ENCODE measurements at places on chromosomes 2 and 18.

- DNase-seq, result no peak
Observed at GRCh38 chr2:30209227-30209626, 22.1 kb upstream of the LBH start.

- no peak for DNase-seq
Observed at GRCh38 chr18:27577752-27578151, 392.6 kb upstream of the CHST9 start.

DNA sequence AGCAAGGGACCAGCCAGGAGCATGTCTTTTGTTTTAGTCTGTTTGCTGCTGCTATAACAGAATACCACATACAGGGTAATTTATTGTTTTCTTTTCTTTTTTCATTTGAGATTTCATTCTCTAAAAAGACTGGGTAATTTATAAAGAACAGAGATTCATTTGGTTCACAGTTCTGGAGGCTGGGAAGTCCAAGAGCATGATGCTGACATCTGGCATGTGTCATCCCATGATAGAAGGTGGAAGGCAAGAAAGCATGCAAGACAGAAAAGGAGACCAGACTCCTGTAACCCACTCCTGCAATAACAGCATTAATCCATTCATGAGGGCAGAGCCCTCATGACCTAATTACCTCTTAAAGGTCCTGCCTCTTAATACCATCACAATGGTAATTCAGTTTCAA is 14.8 kb downstream of the SGO2 start:
- no peak for DNase-seq

DNA sequence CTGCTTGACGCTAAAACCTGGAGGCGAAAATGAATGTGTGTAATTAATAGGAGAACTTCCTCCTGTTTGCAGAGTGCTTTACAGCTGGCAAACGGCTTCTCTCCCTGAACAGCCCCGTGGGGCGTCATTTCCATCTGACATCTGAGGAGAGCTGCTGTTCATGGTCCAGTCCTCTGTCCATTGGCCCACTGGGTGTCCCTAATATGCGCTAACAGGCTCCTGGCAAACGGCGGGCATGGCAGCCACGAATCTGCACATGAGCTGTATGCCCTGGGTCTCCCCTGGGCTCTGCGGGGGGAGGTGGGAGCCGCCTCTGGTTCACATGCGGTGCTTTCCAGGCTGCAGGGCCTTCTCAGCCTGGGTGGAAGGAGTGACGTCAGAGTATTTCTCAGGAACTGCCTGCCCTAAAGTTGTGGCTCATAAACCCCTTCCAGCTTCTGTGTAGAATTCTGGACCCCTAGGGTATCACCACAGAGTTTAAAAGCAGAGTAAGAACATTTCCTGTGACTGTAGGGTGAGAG is 73.2 kb downstream of the LRRFIP1 start:
- peak; percentile 91 for DNase-seq

GRCh38 chr2:135198481-135198880 is 146.4 kb downstream of the RAB3GAP1 start:
- no peak for DNase-seq

GRCh38 chr2:191151331-191151730 is 537 bp upstream of the STAT4 start:
- DNase-seq, result no peak

- no peak for DNase-seq
Observed at GRCh38 chr2:112516801-112517200, 25.5 kb upstream of the POLR1B start.

GRCh38 chr2:20129331-20130159 is 78.1 kb upstream of the LAPTM4A start:
- DNase-seq, result no peak

DNA sequence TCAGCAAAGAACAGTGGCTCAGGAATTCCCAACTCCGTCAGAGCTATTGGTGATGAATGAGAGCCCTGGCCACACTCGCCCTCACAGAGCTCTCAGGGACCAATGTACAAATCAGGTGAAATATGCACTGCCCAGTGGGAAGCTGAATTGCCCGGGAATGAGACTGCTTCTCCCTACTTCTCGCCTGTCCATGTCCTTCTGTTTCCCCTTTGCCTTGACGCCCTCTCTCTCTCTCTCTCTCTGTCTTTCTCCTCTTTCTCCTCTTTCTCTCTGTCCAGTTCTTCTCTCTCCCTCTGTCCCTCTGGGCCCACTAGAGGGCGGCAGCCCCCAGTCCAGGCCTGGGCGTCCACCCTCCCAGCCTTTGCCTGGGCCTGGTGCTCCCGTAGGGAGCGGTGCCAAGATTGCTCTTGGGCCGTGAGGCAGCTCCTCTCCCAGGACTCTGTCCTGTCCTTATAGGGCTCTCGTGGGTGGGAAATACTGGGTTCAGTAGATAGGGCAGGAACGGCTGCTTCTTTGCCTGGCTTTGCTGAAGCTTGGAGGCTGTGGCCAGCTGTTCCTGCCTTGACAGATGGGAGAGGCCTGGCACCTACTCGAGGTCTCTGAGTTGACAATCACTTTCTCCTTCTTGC is 28.4 kb upstream of the PUM2 start:
- DNase-seq, result peak; percentile 86

DNA sequence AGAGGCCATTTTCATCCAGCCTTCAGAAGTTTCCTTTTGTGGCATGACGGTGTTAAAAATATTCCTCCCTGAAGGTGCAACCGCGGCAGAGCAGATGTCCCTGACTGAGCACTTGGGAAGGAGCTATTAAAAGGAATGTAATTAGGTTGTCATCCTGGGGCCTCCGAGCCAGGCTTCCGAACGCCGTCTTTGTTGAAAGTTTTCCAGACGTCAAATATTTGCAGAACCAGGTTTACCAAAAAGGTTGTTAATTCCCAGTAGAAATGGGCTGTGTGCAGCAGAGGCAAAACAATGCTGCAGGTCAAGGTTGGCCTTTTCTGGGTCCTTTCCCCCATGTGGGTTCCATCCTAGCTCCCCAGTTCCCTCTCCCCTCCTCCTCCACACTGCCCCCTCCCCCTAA is 110.0 kb upstream of the STPG4 start:
- DNase-seq, result no peak

- no peak for DNase-seq
Observed at GRCh38 chr2:135072125-135072997, 20.3 kb downstream of the RAB3GAP1 start.

DNA sequence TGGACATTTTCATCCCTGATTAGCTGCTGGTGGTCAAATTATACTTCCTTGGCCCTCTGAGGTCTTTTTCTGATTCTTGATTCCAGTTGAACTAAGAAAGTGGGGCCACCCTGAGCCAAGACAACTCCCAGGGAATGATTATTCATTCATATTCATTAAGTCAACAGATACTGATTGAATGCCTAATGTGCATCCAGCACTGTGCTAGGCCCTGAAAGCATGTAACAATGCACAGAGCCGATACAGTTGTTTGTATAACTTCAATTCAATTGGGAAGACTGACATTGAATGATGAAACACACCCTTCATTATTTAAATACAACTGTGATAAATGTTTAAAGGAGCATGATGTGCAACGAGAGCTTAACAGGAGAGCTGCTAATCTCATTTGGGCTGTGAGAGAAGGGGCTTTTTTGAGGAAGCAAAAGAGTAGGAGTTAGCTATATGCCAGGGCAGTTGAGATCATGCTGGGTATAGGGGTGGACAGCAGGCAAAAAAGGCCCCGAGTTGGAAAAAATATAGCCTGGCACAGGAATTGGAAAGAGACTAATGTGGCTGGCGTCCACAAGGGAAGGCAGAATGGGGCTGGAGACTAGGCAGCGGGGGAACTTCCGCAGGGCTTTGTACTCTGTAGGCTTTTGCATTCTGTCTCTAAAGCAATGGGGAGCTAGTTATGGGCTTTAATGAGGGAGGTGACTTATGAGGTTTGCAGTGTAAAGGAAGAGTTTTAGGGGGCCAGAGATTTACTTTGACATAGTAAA is 57.2 kb upstream of the ACVR1 start:
- DNase-seq, result no peak

GRCh38 chr2:140775411-140775810 is 1355.4 kb downstream of the LRP1B start:
- DNase-seq, result no peak

DNA sequence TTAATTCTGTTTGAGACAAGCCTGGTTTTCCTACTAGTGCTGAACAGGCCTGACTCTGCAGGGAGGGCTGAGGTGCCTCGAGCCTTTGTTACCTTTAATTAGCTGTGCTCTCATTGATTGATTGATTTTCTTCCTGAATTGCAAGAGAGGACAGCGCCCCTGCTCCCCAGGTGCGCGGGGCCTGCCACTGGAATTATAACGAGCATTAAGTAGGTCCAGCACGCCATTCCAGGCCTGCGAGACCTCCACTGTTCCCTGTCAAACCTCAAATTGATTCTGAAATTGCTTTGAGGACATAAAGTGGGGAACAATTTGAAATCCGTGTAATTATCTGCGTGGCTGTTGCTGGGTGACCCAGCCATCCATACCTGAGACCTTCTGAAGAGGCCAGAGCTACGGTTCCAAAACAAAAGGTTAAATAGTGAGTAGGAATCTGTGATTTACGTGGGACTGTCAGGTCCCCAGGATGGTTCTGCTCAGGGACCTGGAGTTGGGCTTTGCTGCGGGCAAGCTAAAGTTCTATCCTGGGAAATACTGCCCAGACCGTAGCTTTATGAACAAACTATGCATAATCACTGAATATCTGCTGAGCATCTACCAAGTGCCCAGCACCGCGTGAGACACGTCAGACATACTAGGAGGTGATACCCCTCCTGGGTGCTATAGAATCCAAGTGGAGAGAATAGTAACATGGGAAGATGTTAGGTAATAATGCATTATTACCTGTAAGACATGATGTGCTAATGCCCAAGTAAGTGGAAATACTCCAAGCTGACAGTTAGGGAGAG is 104.1 kb downstream of the ZBTB7C start:
- no peak for DNase-seq

GRCh38 chr18:4285525-4285924 is 169.6 kb downstream of the DLGAP1 start:
- DNase-seq, result no peak

DNA sequence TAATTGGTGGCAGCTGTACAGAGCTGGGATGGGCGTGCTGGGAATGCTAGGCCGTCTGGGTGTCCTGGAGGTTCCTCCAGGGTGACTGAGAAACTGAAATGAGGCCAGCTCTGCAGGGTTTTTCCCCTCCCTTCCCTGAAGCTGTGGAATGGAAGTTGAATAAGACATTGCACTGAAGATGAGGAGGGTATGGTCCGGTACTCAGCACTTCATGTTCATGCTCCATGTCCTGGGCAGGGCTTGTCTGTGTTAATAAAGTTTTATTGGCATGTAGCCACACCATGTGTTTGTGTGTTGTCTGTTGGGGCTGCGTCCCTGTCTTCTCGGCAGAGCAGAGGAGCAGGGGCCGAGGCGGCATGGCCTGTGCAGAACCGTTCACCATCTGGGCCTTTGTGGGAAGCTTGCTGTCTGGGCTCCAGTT is 154.0 kb downstream of the LDLRAD4 start:
- DNase-seq, result no peak

DNA sequence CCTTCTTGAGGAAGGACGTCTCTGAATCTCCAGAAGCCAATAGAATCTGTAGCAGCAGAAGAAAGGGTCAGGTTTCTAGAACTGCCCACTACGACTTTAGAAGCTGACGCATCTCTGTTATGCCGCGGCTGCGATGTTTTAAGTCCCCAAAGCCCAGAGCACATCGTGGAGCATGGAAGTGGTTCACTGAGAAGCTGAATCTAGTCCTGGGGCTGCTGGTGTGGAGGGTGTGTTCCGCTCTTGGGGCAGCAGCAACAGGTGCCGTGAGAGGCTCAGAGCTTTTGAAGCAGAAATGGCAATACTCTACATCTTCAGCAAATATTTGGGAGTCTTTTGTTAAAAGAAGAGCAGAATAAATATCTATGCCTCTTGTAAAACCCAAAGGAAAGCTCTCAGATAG is 48.9 kb upstream of the RMDN2 start:
- no peak for DNase-seq

DNA sequence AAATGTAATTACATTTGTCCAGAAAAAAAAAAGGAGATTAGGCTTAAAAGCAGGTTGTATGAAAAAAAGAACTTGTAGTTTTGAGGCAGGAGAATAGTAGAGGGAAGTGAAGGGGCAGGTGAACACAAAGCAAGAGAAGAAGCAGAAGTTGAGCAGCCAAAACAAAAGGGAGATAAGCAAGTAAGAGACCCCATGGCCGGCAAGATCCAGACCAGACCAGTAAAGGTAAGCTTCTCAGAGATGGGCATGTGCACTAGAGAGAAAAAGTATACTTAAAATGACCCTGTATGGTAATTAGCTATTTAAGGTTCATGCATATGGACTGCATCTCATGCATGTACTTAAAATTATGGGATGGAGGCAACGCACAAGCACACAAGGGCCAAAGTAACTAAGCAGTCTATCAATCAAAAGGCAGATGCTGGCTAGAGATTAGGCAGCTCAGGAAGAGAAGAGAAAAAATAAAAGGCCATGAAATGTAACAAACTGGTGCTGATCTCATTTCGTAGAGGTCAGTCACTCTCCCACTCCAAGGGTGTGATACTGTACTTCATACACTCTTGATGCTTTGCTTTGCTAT is 9.7 kb downstream of the SIGLEC15 start:
- no peak for DNase-seq

- no peak for DNase-seq
Observed at GRCh38 chr18:57416542-57416941, 18.6 kb upstream of the ONECUT2 start.

GRCh38 chr2:8628179-8628865 is 53.5 kb upstream of the ID2 start:
- DNase-seq, result peak; percentile 8

- DNase-seq, result no peak
Observed at GRCh38 chr2:228273159-228273558, 91.7 kb upstream of the SPHKAP start.

DNA sequence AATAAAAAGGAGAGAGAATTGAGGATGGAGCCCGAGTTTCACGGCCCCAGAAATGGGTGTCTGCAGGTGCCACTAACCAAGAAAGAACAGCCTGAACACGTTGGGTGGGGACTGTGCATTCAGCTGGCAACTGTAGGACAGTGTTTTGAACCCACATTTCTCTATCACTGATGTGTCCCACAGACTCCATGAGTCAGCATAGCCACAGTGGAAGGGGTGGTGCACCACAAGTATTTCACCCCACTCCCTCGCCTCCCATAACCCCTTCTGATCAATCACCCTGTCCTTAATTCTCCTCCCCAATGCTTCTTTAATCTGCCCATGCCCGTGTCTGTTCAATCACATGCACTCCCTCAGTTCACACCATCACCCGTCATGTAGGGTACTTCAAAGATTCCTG is 291.5 kb downstream of the ZNF516 start:
- DNase-seq, result no peak

DNA sequence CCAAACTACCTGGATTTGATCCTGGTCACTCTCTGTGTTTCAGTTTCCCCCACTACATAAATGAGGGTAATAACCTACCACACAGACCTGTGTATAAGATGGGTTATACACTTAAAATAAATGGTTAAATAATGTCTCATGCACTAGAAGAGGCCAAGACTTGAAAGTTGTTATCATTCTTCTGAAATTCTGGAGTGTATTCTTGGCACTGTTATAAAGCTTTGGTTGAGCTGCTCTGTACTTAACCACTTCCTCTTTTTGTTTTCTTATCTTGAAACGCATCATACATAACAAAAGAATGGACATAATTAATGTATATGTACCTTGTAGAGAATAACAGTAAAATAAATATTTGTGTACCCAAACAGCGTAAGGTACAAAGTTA is 281.0 kb downstream of the AFF3 start:
- DNase-seq, result peak; percentile 66

Measured in IMR-90 (cell line).